ENCODE measurements at places on chromosomes 1 and 21.

- DNase-seq: no peak
Observed at GRCh38 chr1:41648230-41648629, 163.7 kb upstream of the EDN2 start.

GRCh38 chr1:7505771-7506453 is 265.2 kb upstream of the VAMP3 start:
- DNase-seq: no peak

GRCh38 chr1:235073968-235074522 is 54.6 kb downstream of the TOMM20 start:
- DNase-seq: no peak

DNA sequence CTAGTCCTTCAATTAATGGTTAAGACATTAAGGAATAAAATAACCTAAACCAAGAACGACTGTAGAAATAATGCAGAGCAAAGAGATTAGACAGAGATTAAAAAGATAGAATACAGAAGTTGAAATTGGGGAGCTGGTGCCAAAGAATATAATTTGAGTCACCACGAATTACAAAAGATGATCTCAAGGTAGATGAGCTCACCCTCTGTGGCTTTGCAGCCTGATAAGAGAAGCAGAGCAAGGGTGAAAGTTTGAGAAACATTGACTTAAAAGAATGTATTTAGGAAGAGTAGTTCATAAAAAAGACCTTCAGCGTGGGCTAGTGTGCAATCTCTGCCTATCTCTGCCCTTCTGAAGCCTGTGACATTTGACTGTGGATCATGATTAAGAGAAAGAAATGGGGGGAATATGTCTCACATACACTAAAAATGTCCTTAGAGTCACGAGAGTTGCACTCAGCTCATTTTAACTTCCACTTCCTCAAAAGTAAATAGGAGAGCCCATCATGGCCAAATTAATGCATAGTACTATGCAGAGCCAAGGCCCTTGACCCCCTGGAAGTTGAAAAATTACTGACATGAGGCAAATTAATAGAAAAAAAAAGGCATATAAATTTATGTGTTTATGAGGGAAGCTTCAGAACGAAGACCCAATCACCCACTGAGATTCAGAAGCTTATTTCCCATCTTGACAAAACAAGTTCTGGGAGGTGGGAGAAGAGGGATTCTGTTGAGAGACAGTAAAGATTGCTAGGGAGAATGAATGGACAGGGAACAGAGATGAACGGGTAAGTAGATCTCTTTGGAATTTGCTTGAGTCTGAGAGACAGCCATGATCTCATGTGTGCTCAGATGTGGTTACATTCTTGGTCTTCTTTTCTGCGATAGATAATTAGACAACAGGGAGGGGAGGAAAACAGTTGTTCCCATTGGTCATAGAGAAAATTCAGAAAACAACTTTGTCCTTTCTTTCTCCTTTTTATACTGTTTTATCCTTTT is 395.4 kb upstream of the LRRC7 start:
- DNase-seq: no peak

DNA sequence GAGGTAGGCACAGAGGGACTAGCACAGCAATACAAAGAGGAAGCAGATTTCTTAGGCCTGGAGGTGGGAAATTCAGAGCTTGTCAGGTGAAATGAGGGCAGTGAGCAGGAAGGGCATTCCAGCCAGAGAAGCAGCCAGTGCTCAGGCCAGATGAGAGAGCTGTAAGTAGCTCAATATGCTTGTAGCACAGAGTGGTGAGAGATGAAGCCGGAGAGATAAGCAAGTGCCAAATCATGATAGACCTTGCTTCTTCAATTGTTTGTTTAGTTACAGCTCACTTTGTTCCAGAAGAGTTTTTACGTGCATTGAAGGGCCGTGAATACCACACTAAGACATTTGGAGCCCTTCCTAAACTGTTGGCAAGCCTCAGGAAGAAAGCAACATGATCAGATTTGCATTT is 42.0 kb upstream of the ADAMTS1 start:
- DNase-seq: no peak

- DNase-seq: no peak
Observed at GRCh38 chr1:9454494-9455066, 84.7 kb upstream of the SLC25A33 start.
